Right ventricle myocardium inferior (tissue), 1 donor: ENCODE measurements at places on chromosomes 12 and 14. TPM values are rescaled to one million over a fixed set of nuclear protein-coding genes. Genes with fewer than 3 reads are reported as not detected.

GRCh38 chr12:5258498-5258897 lies 173.4 kb upstream of the NTF3 start:
- no peak for DNase-seq

DNA sequence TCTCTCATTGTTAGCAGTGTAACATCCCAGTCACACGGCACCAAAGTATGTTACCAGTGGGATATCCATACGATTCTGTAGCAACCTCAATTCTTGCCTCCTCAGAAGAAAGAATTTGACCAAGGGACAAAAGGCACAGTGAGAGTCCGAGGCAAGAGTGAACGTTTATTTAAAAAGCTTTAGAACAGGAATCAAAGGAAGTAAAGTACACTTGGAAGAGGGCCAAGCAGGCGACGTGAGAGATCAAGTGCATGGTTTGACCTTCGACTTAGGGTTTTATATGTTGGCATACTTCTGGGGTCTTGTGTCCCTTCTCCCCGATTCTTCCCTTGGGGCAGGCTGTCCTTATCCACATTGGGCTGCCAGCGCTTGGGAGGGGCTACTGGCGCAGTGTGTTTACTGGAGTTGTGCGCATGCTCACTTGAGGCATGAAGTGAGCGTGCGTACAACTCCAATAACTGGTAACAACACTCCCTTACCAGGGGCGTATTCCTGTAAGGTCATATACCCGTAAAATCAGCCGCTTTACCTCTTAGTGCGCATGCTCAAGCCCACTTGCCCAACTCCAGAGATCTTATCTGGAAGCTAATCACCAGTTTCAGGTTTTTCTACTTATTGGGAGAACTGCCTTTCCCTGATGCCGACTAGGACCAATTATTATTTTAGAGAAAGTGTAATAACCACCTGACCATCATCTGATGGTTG lies 71.7 kb downstream of the FAR2 start:
- no peak for DNase-seq

Gene RFLNA
- 0.19 TPM for total RNA-seq

Gene CDKL1
- total RNA-seq, result 3.3 TPM

DNA sequence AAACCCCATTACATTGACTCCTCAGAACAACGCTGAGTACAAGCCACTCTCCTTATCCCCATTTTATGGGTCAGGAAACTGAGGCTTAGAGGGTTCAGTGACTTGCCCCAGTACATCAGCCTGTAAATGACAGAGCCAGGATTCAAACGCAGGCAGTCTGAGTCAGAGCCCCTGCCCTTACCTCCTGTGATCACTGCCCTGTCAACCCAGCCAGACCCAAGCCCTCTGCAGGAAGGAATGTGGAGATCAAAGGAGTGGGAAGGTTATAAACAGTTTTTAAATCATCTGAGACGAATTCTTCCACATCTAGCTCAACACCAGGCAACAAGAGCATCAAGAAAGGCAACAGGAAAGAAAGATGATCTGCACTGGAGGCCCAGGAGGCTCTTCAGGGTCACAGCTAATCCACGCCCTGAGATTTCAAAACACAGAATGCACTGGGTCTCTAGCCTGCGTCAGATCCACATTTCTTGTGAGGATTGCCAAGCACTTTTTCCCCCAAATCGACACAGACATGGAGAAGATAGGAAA lies 38.5 kb downstream of the SPTB start:
- DNase-seq, result no peak

Gene TRHDE
- 1.3 TPM for total RNA-seq

Gene RHOJ
- 18.3 TPM for total RNA-seq

Gene ACOT6
- total RNA-seq, result not detected

DNA sequence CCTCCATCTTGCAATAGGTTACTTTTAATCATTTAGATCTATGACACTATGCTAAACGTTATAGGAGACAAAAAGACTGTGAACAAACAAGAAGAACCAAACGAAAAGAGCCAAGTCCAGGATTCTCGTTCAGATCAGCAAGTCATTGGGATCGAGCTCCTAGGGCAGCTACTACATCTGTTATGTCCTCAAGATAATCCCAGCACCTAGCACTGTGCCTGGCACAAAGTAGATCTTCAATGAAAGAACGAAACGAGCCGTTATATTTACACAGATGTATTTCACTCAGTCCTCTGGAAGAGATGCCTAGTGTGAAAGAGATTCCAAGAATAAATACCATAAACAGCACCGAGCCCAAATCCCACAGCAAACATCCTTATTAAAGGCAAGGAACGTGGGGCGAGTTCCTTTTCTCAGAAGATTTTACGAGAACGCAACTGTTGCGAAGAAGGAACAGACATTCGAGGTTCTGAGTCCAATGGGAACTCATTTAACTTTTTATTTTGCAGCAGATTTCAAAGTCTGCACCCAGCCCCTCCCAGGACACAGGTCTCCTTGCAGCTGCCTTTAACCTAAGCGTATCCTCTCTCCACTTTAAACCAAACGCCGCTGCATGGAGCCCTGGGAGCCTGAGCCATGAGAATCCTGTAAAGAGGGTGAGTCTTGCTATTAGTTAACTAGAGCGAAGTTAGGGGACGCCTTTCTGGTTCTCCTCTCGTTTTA lies 544 bp upstream of the TDP1 start:
- no peak for DNase-seq

Gene ANKS1B
- total RNA-seq, result 2.3 TPM

DNA sequence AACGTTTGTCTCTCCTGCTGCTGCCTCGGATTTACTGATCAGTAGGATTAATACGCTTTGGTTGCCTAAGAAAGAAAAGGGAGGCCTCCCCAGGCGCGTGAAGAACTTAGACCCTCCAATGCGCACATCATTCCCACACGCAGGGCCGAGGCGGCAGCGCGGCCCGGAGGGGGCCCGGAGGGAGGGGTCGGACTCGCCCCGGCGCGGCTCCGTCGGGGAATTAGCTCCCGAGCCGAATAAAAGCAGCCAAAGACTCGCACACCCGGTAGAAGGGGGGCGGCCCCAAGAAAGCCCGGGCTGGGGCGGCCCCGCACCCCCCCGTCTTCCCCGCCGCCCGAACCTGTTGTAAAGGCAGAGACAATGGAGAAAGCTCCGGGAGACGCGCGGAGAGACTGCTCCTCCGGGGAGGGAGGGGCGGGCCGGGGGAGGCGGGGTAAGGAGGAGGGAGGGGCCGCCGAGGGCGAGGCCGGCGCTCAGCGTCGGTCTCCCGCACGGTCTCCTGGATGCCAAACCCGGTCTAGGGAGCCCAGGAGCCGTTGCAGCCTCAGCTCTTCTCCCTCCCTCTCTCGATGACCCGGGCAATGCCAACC lies at the start of gene NELL2:
Gene NELL2 (minus strand): TSS at position 362 of the 590 bp plus-strand sequence. CDS start 446 bp downstream, outside the sequence.
- peak; percentile 69 for DNase-seq

Gene PMEL
- not detected for total RNA-seq

- no peak for DNase-seq
These were observed 164.5 kb upstream of the E2F7 start for GRCh38 chr12:77229640-77230442.
